ENCODE measurements at places on chromosomes 2 and 18.

GRCh38 chr2:238632181-238633060, 205.7 kb downstream of the ASB1 start:
- H3K27me3 ChIP-seq = no peaks in the 10 kb centered on the region
- no peak overlapping the region for H3K4me3 ChIP-seq
- no peak for DNase-seq
- H3K27ac ChIP-seq = no peak overlapping the region
- H3K4me1 ChIP-seq = no peaks in the 10 kb centered on the region

DNA sequence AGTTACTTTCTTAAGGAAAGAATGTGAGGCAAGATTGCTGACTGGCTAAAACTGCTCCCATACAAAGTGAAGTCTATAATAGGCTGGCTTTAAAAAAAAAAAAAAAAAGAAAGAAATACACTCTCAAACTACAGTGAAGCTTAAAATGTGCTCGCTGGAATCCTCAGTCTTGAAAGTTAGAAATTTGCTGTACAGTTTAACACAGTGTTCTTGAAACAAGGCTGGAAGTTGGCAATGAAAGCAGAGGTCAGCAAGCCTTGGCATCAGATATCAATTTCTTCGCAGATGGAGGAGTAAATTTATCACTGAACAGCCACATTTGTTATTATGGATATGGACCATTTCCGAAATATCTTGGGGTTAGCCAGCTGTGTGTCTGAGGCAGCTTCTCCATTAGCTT, 392.9 kb downstream of the ZNF516 start:
- no peaks in the 10 kb centered on the region for H3K36me3 ChIP-seq
- no peak for DNase-seq
- H3K27me3 ChIP-seq = no peaks in the 10 kb centered on the region
- H3K4me1 ChIP-seq = no peaks in the 10 kb centered on the region
- no peak overlapping the region for H3K27ac ChIP-seq

GRCh38 chr2:86510436-86510933, 52.8 kb downstream of the CHMP3 start:
- H3K27me3 ChIP-seq = no peaks in the 10 kb centered on the region
- no peaks in the 10 kb centered on the region for H3K4me1 ChIP-seq
- DNase-seq = no peak
- no peak overlapping the region for H3K4me3 ChIP-seq
- H3K36me3 ChIP-seq = peaks cover 30% of the 10 kb centered on the region
- no peak overlapping the region for H3K27ac ChIP-seq

DNA sequence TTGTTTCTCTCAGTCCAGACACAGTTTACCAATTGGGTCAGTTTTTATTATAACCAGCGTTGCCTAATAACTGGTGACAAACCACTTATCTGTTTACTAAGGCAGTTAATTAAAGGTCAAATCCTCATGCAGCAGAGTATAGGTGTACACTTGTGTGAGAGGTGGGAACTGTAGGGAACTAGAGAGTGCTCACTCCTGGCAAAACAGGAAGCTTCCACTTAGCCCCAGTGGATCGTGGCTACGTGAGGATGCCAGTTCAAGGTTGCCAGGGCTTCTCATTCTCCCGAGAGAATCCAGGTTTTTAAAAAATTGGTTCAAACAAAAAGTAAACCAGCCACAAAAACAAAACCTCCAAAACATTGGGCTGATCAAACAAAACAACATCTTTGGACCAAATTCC, 8.1 kb downstream of the CYBRD1 start:
- no peak for DNase-seq
- H3K36me3 ChIP-seq = no peaks in the 10 kb centered on the region
- H3K27me3 ChIP-seq = no peaks in the 10 kb centered on the region

DNA sequence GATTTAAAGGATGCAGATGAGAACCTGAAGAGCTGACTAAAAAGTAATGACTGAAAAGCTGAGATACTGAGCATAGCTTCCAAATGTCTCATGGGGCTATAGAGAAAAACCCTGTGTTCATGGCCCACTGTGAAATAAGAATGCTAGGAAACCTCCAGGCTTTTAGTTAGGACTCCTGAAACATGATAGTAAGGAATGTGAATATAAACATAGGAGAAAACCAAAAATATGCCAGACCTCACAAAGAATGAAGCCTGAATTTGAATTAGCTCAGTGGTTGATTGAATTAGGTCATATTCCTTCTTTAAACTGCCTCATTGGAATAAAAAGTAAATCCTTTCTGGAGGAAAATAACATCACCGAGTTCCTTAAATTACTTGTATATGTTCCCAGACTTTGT, 194.5 kb upstream of the NXPH2 start:
- no peak overlapping the region for H3K4me3 ChIP-seq
- H3K27me3 ChIP-seq = no peaks in the 10 kb centered on the region
- no peak for DNase-seq
- H3K27ac ChIP-seq = no peak overlapping the region
- H3K36me3 ChIP-seq = no peaks in the 10 kb centered on the region
- H3K4me1 ChIP-seq = no peaks in the 10 kb centered on the region

DNA sequence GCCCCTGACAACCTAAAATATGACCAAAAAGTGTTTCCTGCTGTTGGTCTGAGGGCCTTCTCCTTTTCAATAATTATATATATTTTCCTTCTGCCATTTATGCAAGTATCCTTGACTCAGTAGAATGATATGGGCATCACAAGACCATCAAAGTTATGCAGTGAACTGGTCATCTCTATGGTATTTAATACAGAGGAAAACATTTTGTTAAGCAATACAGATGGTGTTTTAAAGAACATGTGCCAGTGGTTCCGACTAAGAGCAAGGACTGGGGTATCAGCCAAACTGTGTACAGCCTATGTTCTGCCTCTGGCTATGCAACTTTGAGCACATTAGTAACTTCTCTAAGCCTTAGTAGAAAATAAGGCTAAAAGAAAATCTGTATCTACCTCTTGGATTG, 179.0 kb downstream of the TRABD2A start:
- no peaks in the 10 kb centered on the region for H3K27me3 ChIP-seq
- no peak overlapping the region for H3K27ac ChIP-seq
- no peaks in the 10 kb centered on the region for H3K36me3 ChIP-seq
